B cell (primary cell): ENCODE measurements at places on chromosomes 1 and 21. TPM values are rescaled to one million over a fixed set of nuclear protein-coding genes. Genes with fewer than 3 reads are reported as not detected.

GRCh38 chr1:78047631-78048030 is 1.9 kb downstream of the GIPC2 start:
- DNase-seq, result no peak

DNA sequence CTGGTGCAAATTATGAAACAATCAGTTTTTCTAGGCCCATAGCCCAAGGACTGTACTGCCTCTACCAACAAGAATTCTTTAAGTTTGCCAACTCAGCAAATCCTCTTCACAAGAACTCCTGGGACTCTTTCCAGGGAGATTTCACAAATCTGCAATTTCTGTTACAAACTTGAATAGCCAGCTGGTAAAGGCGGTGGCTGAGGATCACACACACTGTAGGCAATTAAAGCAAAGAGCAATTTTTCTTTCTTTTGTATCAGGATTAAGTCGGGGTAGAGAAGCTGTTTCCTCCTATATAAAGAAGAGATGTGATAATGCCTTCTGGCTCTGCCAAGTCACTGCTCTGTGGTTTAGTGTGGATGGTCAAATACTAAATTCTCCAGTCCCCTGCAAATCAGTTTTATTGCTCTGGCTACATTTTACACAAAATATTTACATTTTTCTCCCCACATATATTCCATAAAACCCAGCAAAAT is 1.7 kb downstream of the ALDH9A1 start:
- DNase-seq, result no peak

DNA sequence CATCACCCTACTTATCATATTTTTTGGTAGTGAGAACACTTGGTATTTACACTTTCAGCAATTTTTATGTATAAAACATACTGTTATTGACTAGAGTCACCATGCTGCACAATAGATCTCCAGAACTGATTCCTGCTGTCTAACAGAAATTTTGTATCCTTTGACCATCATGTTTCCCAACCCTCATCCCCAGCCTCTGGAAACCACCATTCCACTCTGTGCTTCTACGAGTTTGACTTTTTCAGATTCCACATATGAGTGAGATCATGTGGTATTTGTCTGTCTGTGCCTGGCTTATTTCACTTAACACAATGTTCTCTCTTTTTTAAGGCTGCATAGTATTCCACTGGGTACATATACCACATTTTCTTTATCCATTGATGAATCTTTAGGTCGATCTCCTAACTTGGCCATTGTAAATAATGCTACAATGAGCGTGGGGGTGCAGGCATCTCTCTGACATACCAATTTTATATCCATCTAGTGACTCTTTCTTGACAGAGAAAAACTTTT is 115.9 kb upstream of the RUNX1 start:
- no peak for DNase-seq

NOS1AP gene
- total RNA-seq, result 0.10 and 0.32 TPM in 2 replicates

DNA sequence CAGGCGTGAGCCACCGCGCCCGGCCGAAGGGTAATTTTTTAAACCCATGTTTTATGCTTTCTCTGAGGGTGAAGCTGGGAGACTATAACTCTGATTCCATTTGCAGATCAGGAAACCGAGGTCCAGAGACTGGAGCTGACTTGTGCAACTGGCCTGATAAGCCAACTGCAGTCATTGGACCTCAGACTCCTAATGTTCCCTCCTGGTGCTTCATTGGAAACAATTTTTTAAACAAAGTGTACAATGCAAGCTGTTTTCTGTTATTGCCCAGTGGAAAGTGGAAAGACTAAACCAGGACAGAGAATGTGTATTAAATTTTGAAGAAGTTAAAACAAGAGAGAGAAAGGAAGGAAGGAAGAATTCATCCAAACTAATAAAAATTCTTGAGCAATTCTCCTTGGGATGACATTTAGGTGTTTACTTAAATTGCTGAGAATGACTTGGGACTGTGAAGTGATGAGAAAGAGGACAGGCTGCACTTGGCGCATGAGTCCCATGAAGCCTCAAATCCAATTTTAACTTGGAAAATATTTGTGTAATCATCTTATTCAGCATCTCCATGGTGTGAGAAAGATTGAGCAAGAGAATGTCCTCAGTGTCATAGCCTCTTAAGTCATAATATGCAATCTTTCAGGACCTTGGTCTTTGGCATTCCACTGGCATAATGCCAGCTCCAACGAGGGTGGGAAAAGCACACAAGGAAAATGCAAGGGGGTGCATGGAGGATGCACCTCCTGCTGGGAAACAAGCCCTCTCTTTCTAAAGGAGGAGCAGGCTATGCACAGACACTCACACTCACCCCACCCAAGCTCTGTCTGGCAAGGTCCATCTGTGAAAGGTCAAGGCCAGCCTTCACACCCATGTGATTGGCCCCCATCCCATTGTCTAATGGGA is 342.0 kb downstream of the SIPA1L2 start:
- no peak for DNase-seq

DNA sequence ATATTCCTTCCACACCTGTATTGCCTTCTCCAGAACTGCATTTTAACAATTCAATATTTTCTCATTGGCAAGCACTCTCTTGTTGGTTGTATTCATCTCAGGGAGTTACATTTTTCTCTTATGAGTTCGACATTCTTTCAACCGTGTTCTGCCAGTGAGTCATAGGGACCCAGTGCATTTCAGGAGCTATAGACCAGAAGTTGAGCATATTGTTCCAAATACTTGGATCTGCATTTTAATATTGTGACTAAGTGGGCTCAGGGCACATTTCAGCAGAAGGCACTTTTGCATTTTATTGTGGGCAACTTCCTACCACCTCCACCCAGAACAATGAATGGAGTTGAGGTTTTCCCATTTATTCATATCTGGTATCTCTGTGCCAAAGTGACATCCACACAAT is 132.8 kb downstream of the TNFSF18 start:
- DNase-seq, result no peak
